ENCODE measurements at places on chromosomes 2 and 18. TPM values are rescaled to one million over a fixed set of nuclear protein-coding genes. Genes with fewer than 3 reads are reported as not detected.

DNA sequence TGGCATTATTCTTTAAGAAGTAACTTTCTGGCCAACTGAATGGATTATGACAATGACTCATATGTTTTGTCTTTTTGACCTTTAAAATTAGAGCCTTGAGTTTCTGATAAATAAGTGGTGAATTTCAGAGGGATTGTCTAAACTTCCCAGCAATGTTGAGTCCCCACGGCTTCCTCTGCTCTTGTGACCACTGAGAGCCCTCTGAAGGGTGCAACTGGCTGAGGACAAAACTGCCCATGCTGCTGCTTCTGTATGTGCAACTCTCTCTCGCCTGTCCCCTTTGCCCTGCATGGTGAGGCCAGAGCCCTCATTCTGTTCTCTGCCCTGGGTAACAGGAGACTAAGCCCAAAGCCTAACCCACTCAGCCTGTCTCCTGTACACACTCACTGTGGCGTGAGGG is 52.7 kb upstream of the SLC14A1 start:
- DNase-seq: no peak

Gene FAM210A
- polyA plus RNA-seq: 20.0 TPM

DNA sequence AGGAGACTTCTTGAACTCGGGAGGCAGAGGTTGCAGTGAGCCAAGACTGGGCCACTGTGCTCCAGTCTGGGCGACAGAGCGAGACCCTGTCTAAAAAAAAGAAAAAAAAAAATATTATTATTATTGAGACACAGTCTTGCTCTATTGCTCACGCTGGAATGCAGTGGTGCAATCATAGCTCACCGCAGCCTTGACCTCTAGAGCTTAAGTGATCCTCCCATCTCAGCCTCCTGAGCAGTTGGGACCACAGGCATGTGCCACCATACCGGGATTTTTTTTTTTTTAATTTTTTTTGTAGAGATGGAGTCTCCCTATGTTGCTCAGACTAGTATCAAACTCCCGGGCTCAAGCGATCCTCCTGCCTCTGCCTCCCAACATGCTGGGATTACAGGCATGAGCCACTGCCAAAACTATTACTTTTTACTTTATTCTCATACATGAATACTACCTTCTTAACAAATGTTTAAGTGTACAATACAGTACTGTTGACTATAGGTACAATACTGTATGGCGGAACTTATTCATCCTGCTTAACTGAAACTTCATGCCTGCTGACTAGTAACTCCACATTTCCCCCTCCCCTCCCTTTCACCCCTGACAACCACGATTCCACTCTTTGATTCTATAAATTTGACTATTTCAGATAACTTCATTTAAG is 15.5 kb downstream of the FBXO11 start:
- DNase-seq: peak; percentile 64

Gene SLC23A3
- 0.11 TPM for polyA plus RNA-seq

- no peak for DNase-seq
Measured at GRCh38 chr2:108635630-108636354, 83.5 kb upstream of the RANBP2 start.

DNA sequence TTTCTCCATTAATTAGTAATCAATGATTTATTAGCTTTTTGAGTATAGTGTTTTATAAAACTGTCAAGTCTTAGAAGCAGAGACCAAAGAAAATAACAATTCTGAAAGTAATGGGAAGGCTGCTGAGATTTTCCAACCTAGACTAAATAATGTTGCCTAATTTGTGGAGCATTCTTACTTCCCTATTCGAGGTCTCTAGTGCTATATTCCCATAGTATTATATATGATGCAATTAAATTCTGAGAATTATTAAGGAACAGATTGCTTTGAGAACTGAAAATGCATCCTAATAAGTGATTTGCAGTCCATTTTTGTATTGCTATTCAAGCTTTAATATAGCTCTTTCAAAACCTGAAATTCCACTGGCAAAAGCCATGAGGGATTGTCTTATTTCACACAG is 27.7 kb upstream of the DOCK10 start:
- no peak for DNase-seq

- DNase-seq: no peak
Measured at GRCh38 chr2:81249152-81249551, 944.6 kb upstream of the LRRTM1 start.

DNA sequence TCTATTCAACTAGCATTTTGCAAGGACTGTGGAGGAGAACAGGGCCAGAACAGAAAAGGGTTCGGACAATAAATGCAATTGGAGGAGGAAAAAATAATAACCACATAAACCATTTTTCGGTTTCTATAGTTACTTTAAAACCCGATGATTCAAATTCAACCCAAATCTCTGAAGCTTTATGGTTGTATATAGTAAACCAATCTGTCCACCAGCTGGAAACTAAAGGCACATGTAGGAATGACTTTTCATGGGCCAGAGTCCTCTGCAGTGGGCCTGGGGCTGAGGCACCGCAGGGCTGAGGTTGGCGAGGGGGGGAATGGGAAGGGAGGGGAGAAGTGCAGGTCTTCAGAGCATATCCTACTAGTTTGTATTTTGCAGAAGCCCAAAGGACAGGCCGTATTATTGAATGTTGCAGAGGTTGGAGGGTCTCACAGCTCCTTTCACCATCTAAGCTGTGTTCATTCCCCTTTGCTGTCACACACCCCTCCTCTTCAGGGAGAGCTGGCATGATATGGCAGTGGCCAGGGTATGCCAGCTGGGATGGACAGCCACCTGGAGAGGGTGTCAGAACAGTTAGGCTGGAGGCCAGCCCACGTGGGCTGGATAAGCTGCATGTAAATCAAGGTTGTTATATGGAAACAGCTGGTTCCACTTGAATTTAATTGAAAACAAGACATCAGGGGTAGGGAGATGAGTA is 267.1 kb downstream of the PRKCE start:
- no peak for DNase-seq

- peak; percentile 46 for DNase-seq
Measured at GRCh38 chr18:58223717-58224424, 179.8 kb downstream of the NEDD4L start.

- DNase-seq: no peak
Measured at GRCh38 chr2:180842461-180842860, 137.9 kb upstream of the UBE2E3 start.

DNA sequence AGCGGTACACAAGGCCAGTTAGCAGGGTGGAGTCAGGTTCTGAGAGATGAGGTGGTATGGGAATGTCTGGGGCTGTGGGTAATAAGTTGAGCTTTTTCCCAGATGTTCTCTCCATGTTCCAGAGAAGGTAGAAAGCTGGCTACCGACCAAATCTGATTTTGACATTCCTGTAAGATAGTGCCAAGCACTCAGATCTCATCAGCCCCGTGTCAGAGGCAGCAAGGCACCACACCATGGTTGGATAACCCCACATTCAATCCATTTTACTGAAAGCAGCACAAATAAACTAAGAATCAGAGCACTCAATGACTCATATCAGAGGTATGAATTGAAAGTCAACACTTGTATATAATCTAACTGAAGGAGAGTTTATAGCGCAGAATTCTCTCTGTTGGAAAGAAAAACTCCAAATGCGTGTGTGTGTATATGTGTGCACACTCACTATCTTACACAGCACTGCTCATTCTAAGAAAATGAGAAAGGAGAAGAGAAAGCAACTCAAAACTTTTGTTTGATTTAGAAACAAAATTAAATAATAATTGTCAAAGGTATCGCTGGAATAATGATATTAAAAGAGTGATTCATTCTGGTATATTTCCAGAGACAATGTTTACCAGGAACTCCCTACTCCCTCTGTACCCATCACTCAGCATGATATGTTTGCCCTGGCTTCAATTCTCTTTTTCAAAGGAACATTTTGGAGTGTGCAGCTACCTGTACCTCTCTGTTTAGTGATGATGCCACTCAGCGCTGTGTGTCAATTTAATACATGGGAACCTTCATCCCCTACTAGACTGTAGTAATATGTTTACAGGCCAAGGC is 375.1 kb upstream of the ID2 start:
- peak; percentile 20 for DNase-seq

DNA sequence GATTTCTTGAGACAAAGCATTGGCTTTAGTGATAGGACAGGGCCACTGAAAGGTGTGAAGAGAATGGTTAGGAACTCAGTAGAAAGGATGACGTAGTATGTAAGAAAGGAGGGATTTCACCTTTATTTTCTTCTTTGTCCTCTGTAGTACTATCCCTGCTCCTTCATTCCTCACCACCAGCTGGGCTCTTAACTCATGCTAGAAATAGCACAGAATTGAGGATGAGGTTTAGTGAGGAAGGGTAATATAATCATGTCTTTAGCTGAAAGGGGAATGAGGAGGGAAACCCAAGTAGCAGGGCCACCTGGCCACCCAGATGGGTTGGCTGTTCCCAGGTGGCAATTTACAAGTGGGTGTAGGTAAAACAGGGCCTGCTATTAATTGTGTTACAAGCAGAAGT is 15.2 kb downstream of the ACVR2A start:
- peak; percentile 10 for DNase-seq
